ENCODE measurements at places on chromosomes 3 and 15.

DNA sequence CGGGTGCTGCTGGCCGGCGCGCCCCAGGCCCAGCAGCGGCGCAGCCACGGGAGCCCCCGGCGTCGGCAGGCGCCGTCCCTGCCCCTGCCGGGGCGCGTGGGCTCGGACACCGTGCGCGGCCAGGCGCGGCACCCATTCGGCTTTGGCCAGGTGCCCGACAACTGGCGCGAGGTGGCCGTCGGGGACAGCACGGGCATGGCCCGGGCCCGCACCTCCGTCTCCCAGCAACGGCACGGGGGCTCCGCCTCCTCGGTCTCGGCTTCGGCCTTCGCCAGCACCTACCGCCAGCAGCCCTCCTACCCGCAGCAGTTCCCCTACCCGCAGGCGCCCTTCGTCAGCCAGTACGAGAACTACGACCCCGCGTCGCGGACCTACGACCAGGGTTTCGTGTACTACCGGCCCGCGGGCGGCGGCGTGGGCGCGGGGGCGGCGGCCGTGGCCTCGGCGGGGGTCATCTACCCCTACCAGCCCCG lies 777 bp downstream of the LOXL1 start:
- DNase-seq = no peak

- no peak for DNase-seq
Measured at GRCh38 chr3:126424751-126425150, 30.0 kb downstream of the CFAP100 start.

DNA sequence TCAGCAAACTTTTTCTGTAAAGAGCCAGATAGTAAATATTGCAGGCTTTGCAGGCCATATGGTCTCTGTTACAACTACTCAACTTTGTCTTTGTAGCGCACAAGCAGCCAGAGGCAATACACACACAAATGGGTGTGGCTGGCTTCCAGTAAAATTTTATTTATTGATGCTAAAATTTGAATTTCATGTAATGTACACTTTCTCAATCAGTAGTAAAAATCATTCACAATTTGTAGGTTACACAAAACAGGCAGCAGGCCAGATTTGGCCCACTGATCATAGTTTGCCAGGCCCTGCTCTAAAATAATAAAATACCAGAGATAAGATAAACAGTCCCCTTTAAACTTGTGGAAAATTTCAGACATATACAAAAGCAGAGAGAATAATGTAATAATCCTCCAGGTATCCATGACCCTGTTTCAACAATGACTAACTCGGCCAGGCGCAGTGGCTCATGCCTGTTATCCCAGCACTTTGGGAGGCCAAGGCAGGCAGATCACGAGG lies 330.3 kb downstream of the SHQ1 start:
- DNase-seq = no peak

- DNase-seq = no peak
Measured at GRCh38 chr15:82763361-82764116, 42.3 kb downstream of the FSD2 start.

GRCh38 chr3:195101927-195102608 lies 168.9 kb downstream of the XXYLT1 start:
- DNase-seq = no peak

GRCh38 chr15:61227950-61228936 lies 859 bp downstream of the RORA start:
- no peak for DNase-seq

DNA sequence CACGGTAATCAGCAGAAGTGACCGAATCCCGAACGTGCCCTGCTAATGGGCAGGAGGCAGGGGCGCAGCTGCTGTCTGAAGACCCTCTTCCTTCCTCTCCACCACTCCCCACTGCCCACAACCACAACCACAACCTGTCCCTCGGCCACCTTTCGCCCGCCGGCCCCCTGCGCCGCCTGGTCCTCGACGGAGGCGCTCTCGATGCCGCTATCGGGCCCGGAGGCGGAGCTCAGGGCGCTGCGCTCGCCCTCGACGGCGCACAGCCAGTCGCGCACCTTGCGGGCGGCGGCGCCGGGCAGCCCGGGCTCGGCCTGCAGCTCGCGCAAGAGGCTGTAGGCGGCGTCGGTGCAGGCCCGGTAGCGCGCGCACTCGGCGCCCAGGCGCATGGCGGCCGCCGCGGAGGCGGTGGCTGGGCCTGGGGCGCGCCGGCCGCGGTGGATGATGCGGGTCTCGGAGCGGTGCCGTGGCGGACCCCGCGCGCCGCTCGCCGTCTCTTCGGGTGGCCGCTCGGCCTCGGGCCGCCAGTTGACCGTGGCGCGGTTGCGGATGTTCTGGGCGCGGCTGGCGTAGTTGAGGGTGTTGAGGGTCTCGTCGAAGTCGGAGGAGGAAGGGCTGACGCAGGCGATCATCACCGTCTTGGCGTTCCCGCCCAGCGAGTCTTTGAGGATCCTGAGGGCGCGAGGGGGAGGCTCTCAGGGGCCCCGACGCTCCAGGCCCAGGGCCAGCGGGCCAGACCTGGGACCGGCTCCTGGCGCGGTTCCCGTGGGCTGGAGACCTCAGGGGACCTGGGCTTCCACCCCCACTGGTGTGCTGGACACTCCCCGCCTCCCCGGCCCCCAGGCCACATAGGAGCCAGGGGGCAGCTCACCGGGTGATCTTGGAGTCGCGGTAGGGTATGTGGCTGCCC lies 6.9 kb downstream of the KIF7 start:
- DNase-seq = no peak

- no peak for DNase-seq
Measured at GRCh38 chr3:77539014-77539413, 499.1 kb downstream of the ROBO2 start.

- no peak for DNase-seq
Measured at GRCh38 chr3:31409866-31410265, 122.9 kb upstream of the STT3B start.

GRCh38 chr3:117603097-117603496 lies 893.5 kb downstream of the TUSC7 start:
- DNase-seq = no peak

- DNase-seq = no peak
Measured at GRCh38 chr3:187856555-187856954, 111.3 kb upstream of the BCL6 start.

GRCh38 chr3:117548600-117548999 lies 839.0 kb downstream of the TUSC7 start:
- DNase-seq = peak; percentile 47

DNA sequence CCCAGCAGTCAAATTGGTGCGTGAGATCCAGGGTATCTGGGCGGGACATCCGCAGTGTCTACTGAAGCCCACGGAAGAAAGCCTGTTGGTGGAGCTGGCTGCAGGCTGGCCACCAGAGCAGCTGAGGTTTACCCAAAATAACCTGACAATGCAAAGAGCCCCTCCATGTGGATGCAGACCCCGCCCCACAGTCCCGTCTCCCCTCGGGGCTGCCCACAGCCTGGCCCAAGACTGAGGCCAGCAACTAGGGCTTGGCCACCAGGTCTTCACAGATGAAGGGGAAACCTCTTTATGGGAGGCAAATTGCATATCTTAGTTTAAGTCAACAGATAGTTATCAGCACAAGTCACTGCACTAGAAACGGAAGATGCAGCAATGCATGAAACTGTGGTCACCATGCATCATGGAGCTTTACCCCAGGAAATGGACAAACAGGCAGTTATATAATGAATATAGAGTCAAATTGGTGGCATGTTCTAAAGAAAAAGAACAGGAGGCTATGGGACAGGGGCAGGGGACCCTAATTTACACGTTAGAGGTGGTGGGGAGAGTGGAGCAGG lies 86.3 kb downstream of the ARNT2 start:
- no peak for DNase-seq

DNA sequence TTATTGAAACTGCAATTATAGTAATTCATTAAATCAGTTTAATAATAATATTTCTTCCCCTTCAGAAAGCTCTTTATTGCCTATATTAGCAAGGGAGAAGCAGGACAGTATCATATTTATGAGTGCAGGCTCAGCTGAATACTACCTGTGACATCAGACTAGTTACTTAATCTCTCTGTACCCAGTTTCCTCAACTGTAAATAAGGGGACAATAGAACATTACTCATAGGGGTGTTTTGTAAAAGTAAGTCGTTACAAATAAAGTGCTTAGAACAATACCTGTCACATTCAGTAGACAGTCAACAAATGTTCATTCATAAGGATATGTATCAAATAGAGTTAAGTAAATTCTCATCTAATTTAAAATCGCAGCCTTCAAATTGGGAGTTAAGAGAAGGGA lies 12.1 kb upstream of the VPS39 start:
- no peak for DNase-seq

DNA sequence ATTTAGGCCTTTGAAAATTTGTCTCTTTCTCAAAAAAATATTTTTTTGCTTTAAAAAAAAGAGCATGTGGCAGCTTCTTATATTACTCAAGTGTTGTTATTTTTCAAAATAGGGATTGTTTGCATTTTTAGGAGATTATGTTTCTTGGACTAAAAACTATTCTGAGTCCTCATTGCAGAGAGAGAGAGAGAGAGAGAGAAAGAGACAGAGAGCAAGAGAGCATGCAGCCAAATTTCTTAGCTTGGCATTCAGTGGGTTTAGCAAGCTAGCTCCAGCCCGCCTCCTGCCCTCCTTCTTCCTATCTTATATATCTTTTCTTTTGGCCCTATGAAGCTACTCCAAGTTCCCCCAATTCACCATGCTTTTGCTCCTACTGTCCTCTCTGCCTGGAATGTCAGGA lies 55.7 kb downstream of the CEMIP start:
- no peak for DNase-seq

GRCh38 chr3:194618858-194619608 lies 14.2 kb downstream of the TMEM44 start:
- no peak for DNase-seq

DNA sequence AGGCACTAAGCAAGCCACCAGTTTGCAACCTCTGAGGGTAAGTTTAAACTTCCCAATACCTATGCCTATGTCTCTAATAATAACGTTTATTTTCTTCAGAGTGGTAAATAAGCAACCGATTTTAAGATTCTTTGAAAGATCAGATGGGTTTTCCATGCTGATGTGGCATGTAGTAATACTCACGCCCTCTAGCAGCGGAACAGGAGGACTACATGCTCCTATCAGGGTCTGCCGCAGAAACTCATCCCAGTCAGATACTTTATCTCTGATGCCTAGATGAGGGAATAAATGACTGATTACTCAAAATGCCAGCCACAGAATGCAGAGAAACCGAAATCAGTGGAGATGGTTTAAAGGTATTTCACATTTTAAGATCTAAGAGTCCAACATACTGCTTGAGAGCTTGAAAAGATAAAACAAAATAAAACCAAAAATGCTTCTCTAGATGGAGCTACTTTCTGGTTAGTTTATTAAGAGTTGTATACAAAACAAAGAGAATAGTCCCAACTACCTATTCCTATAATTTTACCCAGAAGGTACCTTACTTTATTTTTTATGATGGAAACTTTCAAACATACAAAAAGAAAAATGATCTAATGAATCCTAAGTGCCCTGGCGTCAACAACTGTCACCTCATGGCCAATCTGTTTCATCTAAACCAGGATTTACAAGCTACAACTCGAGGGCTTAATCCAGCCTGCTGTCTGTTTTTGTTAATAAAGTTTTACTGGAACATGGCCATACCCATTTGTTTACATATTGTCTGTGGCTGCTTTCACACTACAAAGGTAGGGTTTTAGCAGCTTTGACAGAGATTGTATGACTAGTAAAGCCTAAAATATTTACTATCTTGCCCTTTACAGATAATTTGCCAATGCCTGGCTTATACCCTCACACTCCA lies 37.5 kb upstream of the STIMATE start:
- peak; percentile 12 for DNase-seq

DNA sequence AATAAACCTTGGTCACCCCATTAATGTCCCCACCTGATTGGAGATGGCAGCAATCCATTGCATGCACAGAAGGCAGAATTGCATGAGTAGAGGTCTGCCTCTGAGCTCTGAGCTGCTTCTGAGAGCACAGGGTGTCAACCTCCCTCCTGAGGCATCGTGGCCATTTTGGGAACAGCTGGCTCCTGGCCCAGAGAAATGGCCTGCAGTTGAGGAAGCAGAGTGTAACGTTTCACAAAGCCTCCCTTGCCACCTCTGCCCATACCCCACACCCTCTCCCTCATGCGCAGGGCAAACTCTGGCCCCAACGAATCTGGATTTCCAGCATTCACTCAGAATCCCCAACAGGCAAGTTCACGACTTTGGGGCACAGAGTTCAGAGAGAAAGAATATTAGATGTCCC lies 198.9 kb downstream of the ADAMTS9 start:
- no peak for DNase-seq

GRCh38 chr3:3783696-3784095 lies 15.5 kb upstream of the LRRN1 start:
- DNase-seq = no peak

DNA sequence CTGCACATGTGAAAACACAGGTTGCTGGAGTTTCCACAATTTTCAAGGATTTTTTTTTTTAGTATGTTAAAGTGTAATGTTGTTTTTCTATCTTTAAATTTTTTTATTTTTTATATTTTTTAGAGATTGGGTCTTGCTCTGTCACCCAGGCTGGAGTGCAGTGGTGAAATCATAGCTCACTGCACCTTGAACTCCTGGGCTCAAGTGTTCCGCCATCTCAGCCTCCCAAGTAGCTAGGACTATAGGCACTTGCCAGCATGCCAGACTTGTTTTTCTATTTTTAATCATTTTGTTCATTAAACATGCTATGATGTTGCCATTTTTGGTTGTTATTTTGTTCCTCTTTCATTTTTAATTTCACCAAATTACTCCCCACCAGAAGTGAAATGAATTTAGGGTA lies 16.7 kb upstream of the THUMPD3 start:
- DNase-seq = no peak

- DNase-seq = no peak
Measured at GRCh38 chr15:20646529-20647142, 105.0 kb upstream of the GOLGA6L6 start.

GRCh38 chr3:64242435-64242834 lies 17.2 kb upstream of the PRICKLE2 start:
- no peak for DNase-seq

GRCh38 chr3:60591267-60591666 lies 660.0 kb downstream of the FHIT start:
- no peak for DNase-seq

- no peak for DNase-seq
Measured at GRCh38 chr15:84861781-84862180, 22.7 kb upstream of the SLC28A1 start.

DNA sequence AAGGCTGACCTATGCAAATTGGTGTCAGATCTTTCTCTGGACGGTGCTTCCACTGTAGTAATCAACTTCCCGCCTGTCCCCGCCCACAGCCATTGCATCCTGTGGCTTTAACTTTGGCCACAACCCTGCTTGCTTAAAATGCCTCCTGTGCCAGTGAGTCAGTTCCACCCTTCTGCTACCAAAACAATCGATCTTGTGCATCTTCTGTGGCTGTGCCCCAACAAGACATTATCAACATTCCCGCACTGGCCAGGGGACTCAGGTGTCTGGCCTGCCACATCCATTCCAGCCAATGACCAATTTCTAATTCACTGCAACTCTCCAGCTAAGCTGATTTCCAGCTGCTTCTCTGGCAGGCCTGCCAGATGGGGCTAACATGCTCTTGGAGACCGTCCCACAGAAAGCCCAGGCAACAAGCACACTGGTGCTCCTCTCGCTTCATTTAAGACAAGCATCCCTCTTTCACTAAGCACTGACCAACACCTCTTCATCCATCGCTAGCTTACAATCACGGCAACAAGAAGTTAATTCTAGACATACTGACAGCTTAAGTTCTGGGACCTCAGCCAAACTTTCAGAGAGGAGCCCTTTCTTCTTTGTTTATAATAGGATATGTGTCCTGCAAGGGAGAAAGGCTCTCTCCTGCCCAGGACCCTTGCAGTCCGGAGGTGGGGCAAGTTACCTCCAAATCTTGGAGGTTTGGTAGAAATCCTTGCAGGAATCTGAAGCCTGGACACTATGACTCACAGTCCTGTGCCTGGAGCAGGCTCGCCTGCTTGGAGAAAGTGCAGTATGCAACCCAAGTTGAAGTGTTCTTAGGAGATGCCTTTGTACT lies 6.7 kb downstream of the CA12 start:
- peak; percentile 54 for DNase-seq
